T-helper 1 cell (primary cell): ENCODE measurements at places on chromosomes 1 and 21.

- no peak for DNase-seq
Measured at GRCh38 chr1:107894605-107895004, 70.4 kb downstream of the VAV3 start.

- DNase-seq, result no peak
Measured at GRCh38 chr1:227756172-227756959, 21.1 kb downstream of the SNAP47 start.

GRCh38 chr1:49052102-49052501 is 275.4 kb upstream of the BEND5 start:
- no peak for DNase-seq

- no peak for DNase-seq
Measured at GRCh38 chr1:155184835-155185782, 11.5 kb downstream of the TRIM46 start.

- peak; percentile 50 for DNase-seq
Measured at GRCh38 chr1:36446271-36446670, 4.0 kb downstream of the OSCP1 start.

DNA sequence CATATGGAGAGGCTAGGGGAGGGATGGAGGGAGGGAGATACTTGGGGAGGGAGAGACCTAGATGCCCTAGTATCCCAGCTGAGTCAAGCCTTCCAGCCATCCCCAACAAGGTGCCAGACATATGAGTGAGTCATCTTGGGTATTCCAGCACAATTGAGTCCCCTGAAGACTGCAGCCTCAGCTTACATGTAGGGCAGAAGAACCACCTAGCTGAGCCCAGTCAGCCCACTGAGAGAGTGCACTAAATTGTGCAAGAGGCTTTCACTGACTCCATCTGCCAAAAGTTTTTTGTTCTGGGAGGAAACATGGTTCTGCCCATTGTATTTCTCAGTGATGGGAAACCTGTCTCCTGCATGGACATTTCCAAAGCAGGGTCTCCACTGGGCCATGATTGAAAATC is 76.4 kb downstream of the FOXD2 start:
- DNase-seq, result no peak

DNA sequence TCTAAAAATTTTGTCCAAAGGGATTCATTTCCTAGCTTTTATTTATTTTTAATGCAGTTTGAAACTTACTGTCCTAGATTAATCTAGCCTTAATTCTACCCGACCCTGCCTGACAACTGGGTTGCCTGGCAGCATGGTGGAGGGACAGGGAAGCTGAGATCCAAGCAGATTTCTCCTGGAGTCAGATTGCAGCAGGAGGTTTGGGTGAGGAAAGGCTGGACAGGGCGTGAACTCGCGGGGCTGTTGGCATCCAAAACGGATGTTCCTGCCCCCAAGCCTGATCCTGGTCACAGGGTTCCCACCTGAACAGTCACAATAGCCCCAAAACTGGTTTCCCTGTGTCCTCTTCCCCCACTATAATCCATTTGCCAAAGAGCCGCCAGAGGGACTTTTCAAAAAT is 23.2 kb downstream of the TCEA3 start:
- DNase-seq, result no peak

DNA sequence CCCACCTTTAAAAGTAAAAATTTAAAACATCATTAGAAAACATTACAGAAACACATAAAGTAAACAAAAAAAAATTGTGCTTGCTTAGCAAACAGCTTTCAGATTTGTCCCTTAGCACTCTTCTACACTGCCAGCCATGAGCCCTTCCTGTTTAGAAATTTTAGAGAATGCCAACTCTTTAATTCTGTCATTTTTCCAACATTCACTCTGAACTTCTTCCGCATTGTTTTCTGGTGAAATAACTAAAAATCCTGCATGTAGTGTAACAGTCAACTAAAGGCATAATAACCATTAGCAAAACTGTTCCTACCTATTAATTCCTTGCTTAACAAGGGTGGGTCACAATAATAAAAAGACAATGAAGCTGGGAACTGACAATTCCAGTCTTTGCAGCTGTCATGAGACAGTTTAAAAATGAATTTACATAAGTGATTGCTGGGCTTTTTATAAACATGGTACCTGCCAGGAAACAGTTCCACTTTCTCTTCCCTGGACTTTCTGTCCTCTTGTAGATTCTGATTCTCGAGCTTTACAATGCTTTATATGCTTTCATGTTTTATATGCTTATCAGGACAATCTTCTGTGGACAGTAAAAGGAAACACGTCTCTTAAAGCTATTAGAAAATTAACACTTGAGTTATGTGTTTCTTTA is 19.0 kb downstream of the GNG12 start:
- DNase-seq, result no peak

DNA sequence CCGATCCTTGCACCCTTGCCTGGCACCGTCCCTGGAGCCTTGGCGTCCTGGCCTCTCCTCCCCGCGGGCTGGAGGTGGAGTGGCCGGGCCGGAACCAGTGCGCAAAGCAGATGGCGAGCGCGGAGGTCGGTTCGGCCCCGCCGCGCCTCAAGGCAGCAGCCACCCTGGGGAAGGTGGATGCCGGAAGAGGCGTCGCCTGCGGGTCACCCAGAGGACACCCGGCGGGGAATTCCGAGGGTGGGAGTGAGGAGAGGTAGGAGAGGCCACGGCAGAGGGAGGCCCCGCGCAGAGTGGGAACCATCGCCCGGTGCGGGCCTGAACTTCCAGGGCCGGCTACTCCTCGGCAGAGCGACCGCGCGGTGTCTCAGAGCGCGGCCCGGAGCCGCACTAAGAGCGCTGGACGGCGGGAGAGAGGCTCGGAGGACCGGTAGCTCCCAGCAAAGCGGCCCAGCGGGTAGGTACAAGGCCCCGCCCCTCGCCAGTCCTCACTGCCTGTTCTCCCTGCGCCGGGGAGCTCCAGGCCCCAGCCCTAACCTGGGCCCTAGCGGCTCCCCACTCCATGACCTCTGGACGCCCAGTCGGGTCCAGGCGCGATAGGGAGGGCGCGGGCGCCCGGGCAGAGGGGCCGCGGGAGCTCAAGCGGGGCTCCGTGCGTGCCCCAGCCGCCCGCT is at the start of gene RNF207:
Gene RNF207 (plus strand): TSS at position 271 of the 671 bp plus-strand sequence. CDS start 417 bp downstream, outside the sequence.
- peak; percentile 54 for DNase-seq
